ENCODE measurements at places on chromosomes 7 and 10. TPM values are rescaled to one million over a fixed set of nuclear protein-coding genes. Genes with fewer than 3 reads are reported as not detected.

DNA sequence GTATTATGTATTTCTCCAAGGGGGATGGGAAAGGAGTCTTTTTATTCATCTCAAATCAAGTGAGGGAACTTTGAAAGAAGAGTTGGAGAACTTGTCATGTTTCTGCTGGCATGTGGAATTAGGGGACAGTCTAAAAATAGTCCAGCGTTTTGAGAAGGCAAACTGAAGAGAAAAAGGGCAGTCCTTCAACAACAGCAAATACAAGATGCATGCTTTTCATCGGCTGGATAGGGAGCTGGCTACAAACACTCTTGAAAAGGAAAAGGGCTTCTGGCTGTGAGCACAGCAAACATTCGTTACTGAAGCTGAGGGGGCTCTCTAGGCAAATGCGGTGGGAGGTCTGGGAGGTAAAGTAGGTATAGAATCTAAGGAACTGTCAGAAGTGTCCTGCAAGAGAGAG is 91.9 kb downstream of the AHR start:
- no peak for DNase-seq

GRCh38 chr10:50527442-50528043 is 96.2 kb downstream of the SGMS1 start:
- DNase-seq: no peak

GRCh38 chr10:77888356-77888703 is 38.2 kb downstream of the DLG5 start:
- DNase-seq: no peak

- no peak for DNase-seq
These were observed 103.0 kb downstream of the RNF216 start for GRCh38 chr7:5678295-5679047.

DNA sequence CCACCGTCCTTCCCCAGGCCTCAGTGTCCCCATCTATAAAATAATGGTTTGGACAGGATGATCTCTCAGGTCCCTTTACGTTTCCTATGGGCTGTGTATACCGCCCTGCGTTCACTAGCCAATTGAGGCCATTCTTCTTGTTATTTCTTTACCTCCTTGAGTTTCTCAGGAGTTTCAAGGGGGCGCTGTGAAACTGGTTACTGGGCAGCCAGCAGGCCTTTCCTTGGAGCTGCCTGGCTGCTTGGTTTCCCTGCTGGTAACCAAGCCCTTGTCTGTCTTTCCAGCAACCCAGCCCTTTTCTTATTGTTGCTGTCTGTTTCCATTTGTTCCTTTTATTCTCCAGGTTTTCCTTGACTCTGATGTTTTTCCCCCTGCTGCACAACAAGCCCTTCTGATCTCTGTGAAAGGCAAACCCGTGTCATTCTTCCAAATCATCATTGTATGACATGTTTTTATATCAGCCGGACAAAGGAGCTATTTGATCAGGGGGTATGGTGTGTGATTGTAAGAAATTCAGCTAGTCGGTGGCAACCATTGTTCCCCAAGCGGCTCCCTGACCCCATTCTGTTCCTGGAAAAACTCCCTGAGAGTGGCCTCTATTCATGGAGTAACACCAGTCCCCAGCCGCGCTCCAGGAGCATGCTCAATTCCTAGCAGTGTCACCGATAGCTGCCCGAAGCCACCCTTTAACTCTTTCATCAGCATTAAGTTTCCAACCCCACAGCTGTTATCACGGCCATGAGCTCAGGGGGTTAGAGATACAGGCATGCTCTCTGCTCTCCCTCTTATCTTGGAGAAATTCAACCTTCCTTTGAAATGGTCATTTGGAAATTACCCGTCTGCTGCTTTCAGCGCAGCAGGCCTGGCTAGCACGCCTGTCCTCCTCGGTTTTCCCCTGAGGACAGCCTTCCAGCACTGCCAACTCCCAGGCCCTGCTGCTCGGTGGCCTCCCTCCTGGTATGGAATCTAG is 26.6 kb downstream of the FGF8 start:
- DNase-seq: no peak

Gene RPEL1
- 0.17 TPM for total RNA-seq

DNA sequence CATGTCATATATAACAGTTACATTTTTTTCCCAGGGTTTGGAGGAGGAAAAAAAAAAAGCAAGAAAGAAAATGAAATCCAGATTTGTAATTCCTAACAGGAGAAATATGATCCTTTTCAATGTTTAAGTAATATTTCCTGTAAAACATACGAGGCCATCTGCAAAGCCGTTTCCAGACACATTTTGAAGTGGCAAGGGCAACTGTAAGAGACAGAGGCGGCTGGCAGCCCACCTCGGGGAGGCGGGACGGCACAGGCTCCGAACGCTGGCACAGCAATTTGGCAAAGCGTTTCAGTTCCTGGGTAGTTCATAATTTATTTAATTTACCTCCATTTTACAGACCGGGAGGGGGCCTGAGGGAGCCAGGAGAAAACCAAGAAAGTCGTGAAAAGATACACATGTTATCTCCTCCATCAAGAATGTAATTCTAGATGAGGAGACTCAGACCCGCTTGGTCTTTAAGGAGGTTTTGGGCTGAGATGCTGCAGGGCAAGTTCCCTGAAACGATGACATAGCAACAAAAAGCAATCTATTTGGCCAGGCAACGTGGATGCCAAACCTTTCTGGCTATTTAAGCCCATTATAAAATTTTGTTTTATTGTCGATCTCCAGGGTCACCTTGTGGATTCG is 448.5 kb upstream of the MKI67 start:
- DNase-seq: no peak
